Metanephros (tissue), 2 donors: ENCODE measurements at places on chromosomes 7 and 10. TPM values are rescaled to one million over a fixed set of nuclear protein-coding genes. Genes with fewer than 3 reads are reported as not detected.

The PKD2L1 gene
- not detected for total RNA-seq

The HOXA7 gene
- 10.2 TPM for total RNA-seq

The KCND2 gene
- 1.3 TPM for total RNA-seq

The PTCD1 gene
- 14.2 TPM for total RNA-seq

The RNF148 gene
- total RNA-seq = 4.8 TPM

The EPDR1 gene
- total RNA-seq = 34.3 TPM

The IDI2 gene
- total RNA-seq = not detected

The TRIM73 gene
- total RNA-seq = 6.3 TPM

The CYP26C1 gene
- total RNA-seq = not detected

The ABCC2 gene
- total RNA-seq = 9.1 TPM

The GPR26 gene
- total RNA-seq = not detected

The PCDH15 gene
- total RNA-seq = 6.8 TPM

The TUBB8 gene
- 0.12 TPM for total RNA-seq

The NEURL1 gene
- total RNA-seq = 15.0 TPM

The CCDC3 gene
- total RNA-seq = 9.2 TPM

The PLXNA4 gene
- 13.7 TPM for total RNA-seq

The SLC39A12 gene
- not detected for total RNA-seq

The EFCAB10 gene
- not detected for total RNA-seq

The KLF14 gene
- total RNA-seq = 1.2 TPM

The ATXN7L1 gene
- 14.7 TPM for total RNA-seq

The ANKRD2 gene
- total RNA-seq = 1.6 TPM

The NPFFR1 gene
- total RNA-seq = 0.06 TPM

The ING3 gene
- 15.9 TPM for total RNA-seq

The GPC2 gene
- 12.3 TPM for total RNA-seq

The CCL26 gene
- not detected for total RNA-seq

The ADARB2 gene
- total RNA-seq = 0.76 TPM

The HERPUD2 gene
- total RNA-seq = 35.1 TPM

The FFAR4 gene
- total RNA-seq = 0.23 TPM

The ACADSB gene
- total RNA-seq = 18.1 TPM

The EPHA1 gene
- total RNA-seq = 11.1 TPM

The SRRM3 gene
- 1.5 TPM for total RNA-seq

The TMEM178B gene
- total RNA-seq = 0.93 TPM

The UCN3 gene
- total RNA-seq = not detected

The MYL10 gene
- 8.8 TPM for total RNA-seq

The MORN4 gene
- 8.6 TPM for total RNA-seq

The SFTPD gene
- 0.53 TPM for total RNA-seq

The MMP21 gene
- total RNA-seq = 0.23 TPM

The GPER1 gene
- total RNA-seq = 6.0 TPM

The MYPN gene
- 20.4 TPM for total RNA-seq

The SLC18A2 gene
- 2.0 TPM for total RNA-seq

The CDHR3 gene
- 10.7 TPM for total RNA-seq

The RAPGEF5 gene
- total RNA-seq = 138 TPM

The LGI1 gene
- total RNA-seq = 3.6 TPM

The DOCK1 gene
- total RNA-seq = 96.6 TPM

The ANKMY2 gene
- 25.2 TPM for total RNA-seq

The FAM13C gene
- 16.3 TPM for total RNA-seq

The LIPN gene
- not detected for total RNA-seq

The PNLIPRP2 gene
- not detected for total RNA-seq

The TFAM gene
- 26.9 TPM for total RNA-seq

The CASD1 gene
- total RNA-seq = 37.4 TPM

The EPHB6 gene
- 17.6 TPM for total RNA-seq

The GATA3 gene
- 26.7 TPM for total RNA-seq

The ZNF853 gene
- total RNA-seq = 16.8 TPM
